Activated CD8-positive, alpha-beta memory T cell treated with anti-CD3 and anti-CD28 coated beads for 1 hour (primary cell): ENCODE measurements at places on chromosomes 5 and 9.

DNA sequence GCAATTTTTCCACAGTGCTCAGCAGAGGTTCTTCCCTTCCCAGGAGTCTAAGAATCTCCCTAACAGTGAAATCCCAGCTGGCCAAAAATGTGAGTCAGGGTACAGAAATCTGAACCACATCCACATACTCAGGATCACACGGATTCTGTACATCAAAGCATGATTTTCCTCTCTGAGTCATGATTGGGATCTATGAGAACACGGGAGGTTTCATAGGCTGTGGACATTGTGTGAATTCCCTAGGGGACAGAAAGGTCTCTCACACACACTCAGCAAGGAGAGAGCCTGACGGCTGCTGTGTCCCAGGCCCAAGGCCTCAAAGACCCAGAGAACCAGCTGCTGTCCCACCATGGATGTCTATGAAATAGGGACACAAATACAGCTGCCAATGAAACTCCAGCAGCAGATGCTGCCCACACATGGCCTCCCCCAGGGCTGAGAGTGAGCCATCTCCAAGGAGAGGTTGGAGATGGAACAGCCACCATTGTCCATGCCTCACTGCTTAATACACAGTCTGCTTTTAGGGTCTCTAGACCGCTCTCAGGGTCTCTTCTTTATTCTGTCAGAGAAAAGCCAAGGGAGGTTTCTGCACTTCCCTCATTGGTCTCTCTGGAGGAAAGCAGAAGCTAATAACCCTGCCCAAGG is 102.7 kb downstream of the ADAMTS12 start:
- DNase-seq, result no peak

GRCh38 chr5:318341-318897 is 3.1 kb upstream of the AHRR start:
- no peak for DNase-seq

GRCh38 chr5:21051945-21052344 is 1063.9 kb upstream of the CDH18 start:
- DNase-seq, result no peak

DNA sequence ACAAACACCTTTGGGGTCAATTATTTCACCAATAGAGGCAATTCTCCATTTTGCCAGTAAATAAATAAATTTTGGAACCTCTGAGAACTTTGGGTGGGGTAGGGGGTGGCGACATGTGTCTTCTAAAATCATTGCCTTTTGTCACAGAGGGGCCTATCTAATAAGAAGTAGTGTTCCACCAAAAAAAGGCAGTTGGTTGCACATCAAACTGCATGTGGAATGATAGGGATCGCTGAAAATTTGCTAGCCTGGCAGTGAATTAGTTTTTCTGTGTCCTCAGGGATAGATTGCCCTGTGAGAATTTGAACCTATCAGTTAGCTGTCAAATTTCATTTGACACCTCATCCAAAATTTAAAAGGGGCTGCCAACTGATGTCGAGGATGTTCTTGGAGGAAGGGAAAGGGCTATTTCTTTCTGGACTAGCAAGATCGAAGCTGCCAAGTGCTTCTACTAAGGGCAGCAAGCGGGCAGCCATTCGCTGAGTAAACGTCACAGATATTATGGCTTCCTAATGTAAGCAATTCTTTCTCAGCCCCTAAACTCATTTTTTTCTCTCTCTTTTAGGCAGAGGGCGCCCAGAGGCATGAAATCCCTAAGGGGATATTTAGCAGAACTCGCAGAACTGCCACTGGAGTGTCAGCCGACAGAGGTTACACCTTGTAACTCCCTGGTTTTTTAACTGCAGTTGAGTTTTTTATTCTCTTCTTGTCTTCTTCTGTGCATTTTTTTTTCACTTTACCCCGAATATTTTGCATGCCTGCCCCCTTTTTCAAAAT is 2208.1 kb upstream of the WWC1 start:
- DNase-seq, result no peak

GRCh38 chr9:106785200-106785599 is 77.8 kb upstream of the ZNF462 start:
- DNase-seq, result no peak

- DNase-seq, result no peak
Observed at GRCh38 chr5:66066826-66067225, 77.3 kb upstream of the SREK1 start.

GRCh38 chr5:103890313-103890712 is 327.7 kb upstream of the NUDT12 start:
- DNase-seq, result no peak

GRCh38 chr9:33291901-33292300 is 1.6 kb downstream of the NFX1 start:
- no peak for DNase-seq

GRCh38 chr5:179262126-179262920 is 82.9 kb downstream of the ADAMTS2 start:
- DNase-seq, result no peak

DNA sequence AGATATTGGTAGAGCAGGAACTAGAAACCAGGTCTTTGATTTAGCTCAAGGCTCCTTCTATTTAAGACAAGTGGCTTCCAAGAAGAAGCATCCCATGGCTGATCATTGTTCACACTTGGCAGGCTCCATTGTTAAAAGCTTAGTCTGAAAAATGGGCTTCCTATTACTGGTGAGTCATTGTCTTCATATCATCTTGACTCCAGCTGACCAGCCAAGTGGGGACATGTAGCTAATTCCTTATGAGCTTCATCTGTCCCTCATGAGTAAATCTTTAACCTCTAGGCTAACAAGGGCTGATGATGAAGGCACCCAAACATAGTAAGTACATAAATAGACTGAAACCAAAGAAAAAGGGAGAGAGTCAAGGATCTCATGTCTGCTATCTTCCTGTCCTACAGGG is 530.3 kb upstream of the KLF4 start:
- DNase-seq, result no peak

DNA sequence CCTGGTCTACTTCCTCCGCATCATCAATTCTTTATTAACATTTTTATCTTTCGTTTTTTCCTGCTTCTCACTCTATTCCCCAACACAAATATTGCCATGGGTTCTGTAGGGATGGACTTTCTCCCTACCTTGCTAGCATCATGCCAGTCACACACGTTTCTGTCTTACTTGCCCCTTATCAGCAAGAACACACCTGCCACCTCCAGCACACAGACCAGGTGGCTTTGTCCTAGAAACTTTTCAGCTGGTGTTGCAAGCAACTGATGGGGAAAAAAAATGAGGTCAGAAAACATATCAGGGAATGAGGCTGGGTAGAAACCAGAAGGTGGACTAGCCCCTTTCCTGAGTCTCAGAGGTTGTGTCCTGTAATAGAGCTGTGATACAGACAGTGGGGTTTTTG is 5.8 kb downstream of the SH3RF2 start:
- DNase-seq, result no peak

DNA sequence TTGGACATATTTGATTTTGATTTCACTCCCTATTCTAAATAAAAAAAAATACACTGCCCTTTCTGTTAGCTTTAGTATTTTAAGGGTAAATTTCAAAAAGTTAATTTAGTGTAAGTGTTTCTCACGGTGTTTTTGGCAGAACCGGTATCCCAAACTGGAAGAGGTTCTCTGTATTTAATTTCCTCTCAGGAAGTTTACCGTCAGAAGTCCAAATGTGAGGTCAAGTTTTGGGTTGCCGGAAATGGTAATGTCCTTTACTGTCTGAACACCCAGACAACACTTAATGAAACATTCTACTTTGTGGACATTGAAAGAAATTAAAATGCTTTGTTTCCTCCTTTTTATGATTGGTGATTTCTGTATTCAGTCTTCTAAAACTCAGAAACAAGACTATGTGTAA is 148.7 kb upstream of the CDKN2B start:
- DNase-seq, result no peak

- no peak for DNase-seq
Observed at GRCh38 chr9:36575411-36575882, 2.8 kb downstream of the MELK start.

DNA sequence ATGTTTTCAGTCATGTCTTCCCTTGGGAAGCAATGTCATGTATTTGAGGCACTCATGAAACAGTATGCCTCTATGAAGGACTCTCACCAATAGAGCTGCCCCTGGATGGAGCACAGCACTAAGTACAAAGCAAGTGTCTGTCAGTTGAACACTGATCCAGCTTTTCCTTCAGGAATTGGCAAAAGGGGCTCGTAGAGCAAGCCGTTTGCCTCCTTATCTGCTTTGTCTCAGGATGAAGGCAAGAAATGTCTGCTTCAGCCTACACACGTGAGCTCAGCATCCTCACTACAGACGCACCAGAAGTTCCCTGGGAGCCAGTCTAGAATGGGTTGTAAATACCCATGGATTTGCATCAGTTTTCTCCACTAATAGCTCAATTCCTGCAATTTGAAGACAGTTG is 743.0 kb upstream of the DMAC1 start:
- DNase-seq, result no peak

DNA sequence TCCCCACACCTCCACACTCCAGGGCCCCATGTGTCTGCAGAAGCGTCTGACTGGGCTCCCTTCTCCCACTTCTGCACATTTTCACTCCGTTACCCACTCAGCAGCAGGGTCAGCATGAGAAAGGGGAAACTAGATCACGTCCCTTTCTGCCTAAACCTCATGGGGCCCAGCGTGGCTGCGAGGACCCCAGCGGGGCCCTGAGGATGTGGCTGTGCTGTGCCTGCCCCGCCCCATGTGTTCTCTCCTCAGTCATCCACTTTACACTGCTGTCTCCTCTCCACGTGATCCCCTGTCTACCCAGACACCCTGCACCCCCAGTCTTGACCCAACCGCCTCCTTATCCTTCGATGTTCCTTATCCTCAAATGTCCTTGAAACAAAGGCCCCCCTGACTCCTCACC is 59.8 kb upstream of the OTULINL start:
- no peak for DNase-seq

- no peak for DNase-seq
Observed at GRCh38 chr5:173554989-173555705, 61.3 kb downstream of the BOD1 start.

- no peak for DNase-seq
Observed at GRCh38 chr5:77182367-77182766, 28.1 kb upstream of the PDE8B start.

GRCh38 chr5:158283397-158283796 is 424.5 kb upstream of the CLINT1 start:
- DNase-seq, result no peak

DNA sequence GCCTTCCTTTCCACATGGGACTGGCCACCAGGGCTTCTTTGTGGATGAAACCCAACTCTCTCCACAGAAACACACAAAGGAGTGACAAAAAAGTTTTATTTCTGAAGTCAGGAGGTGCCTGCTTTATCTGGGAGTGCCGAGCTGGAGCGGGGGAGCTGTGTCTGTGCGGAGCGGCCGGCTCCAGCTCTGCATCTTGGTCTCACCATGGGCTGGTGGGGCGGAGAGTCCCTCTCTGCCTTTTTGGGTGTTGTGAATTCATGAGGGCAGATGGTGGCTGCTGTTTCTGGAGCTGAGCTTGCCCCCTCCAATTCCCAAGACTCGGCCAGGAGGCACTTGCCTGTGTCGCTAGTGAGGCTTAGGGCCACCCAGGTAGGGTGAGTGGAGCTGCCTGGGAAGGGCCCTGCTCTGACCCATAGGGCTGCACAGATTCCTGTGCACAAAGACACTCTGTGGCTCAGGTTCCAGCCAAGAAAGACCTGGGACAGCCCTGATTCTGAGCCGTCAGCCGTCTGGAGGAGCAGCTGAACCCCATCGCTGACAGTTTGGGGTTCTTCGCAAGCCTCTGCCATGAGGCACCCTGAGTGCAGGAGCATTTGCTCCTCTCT is 1.4 kb downstream of the DBH start:
- DNase-seq, result no peak

DNA sequence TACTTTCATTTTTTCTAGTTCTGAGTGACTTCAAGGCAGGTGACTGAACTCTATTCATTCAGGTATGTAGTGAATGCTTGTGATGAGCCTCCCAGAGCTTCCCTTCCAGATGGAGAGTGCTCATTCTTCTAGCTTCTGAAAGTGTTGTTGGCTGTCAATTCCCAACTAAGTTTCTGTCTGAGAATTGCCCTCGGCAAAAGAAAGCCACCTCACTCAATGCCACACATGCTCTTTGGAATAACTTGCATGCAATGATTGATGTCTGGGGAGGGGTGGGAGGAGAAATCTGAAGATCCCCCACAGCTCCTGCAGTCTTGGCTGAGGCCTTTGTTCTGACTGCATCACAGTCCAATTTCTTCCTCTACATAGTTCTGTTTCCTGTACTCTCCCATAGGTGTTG is 123.1 kb upstream of the C6 start:
- DNase-seq, result no peak

DNA sequence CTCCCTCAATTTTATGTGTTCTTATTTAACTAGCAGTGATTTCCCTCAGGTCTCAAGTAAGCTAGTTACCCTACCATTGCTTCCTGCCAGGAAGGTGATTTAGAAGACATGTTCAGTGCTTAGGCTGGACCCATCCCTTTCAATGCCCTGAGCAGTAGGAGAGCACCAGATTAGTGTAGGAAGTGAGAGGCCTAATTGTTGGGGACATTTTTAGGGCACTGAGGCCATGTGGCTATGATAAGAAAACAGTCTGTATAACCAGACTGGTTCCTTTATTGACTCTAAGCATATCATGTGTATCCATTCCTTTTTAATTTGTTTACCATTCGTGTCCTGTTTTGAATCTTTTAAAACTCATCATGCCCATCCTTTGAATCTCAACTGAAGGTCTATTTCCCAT is 312.3 kb upstream of the PRR16 start:
- DNase-seq, result no peak

DNA sequence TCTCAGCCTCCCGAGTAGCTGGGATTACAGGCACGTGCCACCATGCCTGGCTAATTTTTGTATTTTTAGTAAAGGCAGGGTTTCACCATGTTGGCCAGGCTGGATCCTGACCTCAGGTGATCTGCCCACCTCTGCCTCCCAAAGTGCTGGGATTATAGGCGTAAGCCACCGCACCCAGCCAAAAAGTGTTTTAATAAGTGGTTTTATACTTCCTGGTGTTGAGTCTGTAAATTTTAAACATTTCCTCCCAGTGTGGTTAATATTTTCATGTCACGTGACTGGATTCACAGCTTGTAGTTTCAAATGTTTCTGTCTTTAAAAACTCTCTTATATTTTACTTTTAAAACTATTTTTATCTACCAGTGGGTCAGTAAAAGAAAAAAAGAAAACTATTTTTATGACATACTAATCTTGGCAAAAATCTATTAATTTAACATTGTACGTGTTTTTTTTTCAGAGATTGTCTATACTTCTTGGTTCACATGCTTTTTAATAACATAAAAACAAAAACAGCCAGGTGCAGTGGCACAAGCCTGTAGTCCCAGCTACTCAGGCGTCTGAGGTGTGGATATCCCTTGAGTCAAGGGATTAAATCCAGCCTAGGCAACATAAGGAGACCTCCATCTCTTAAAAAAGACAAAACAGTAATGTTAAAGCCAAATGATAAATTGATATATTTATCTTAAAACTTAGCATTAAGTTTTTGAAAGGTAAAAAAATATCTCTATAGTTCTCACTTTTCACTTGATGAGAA is 117.1 kb downstream of the DMXL1 start:
- DNase-seq, result no peak

- DNase-seq, result no peak
Observed at GRCh38 chr9:136419092-136419420, 8.6 kb downstream of the PMPCA start.

GRCh38 chr9:93316726-93317494 is 133.0 kb downstream of the WNK2 start:
- no peak for DNase-seq

GRCh38 chr5:136061630-136062365 is 33.0 kb downstream of the TGFBI start:
- no peak for DNase-seq
